ENCODE measurements at places on chromosomes 1 and 21.
A peak's percentile ranks its signal among the peaks of the same experiment; 100 is the strongest.

DNA sequence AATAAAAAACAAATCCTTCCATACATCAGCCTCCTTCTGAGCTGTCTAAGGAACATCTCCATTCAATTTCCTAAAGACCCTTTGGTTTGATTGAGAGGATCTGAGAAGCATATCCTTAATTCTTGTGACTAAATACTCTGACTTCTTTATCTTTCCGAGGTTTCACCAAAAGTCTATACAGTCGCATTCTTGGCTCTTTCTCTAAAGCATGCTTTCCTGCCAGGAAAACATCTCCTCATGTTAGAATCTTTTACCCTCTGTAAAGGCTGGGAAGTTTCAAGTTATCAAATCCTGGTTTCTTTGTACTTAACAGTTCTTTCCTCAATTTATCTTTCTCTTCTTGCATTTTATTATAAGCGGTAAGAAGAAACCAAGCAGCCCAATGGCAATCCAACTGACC, 630.4 kb downstream of the PTPRC start:
- DNase-seq, result no peak

DNA sequence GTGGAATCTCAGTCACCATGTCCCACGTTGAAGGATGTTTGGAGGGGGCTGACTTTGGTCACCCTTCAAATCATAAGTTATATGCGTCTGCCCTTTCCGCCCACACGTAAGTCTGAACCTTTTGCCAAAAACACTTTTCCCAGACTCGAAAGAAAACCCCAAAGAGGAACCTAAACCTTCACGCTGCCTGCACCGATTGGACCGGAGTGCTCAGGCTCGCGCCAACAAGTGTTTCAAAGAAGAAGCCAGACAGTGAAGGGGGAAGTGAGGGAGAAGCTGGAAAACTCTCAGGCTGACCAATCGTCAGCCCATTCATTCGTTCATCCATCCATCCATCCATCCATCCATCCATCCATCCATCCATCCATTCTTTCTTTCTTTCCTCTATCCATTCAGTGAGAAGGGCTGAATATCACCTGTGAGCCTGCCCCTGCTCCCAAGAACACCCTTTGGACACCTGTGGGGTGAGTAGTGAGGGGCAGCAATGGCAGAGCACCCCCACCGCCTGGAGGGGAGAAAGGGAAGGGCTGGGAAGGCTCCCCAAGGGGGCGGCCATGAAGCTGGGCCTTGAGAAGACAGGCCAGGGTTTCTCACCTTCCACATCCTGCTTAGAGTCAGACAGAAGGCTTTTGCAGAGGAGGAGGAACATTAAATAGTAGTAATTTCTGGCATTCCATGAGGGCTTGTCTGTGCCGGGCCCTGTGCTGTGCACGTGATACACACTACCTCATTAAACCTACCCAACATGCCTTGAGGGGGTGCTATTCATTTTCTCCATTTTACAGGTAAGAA, 27.1 kb upstream of the RUNX3 start:
- DNase-seq, result no peak

- no peak for DNase-seq
Measured at GRCh38 chr1:56255516-56256152, 323.7 kb downstream of the PLPP3 start.

DNA sequence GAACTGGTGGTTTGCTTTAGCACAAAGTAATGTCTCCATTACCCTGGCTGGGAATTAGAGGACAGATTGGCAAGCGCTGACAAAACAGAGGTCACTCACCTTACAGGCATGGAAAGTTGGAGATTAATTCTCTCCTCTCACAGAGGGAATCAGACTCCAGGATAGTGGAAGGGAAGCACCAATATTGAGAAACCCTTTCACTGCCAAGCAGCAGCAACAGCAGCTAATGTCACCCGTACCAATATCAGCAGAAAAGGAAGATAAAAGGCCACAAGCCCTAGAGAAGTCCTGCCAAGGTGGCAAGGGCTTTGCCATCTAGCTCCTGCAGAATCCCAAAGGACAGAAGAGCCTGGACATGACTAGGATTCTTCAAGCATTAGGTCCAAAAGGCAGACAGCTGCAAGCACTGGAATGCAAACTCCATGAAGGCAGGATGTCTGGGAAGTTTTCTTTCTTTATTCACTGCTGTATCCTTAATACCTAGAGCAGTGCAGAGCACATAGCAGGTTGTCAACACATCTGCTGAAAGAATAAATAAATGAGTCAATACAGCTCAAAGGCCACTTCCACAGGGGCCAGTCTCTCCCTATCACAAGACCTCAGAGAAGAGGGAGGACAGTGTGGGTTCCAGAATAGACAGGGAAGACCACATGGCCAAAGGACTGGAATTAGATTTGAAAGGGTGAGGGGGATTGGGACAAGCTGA, 57.2 kb downstream of the ERI3 start:
- peak; percentile 64 for DNase-seq

GRCh38 chr1:159999204-159999603, 32.6 kb downstream of the PIGM start:
- no peak for DNase-seq

- DNase-seq, result no peak
Measured at GRCh38 chr1:44030605-44031251, 534 bp downstream of the SLC6A9 start.

- DNase-seq, result no peak
Measured at GRCh38 chr1:245822996-245823395, 668.2 kb downstream of the KIF26B start.

GRCh38 chr1:21514245-21514644, 5.0 kb downstream of the ALPL start:
- DNase-seq, result no peak

DNA sequence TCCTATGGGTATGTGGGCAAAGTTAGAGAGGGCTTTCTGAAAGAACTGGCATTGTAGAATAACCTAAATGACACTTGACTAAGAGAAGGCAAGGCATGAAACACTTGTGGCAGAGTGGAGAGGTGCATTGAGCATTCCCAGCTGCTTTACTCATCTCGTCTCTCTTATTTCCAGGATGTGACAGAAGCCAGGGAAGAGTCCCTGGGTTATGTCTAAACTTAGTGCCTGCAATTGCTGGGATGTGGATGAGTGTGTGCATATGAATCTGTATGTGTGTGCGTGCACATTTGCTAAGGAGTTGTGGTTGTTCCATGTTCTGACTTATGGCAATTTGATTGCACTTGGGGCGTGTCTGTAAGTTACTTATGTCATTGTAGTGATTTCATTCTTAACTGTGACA, 1326.5 kb upstream of the B3GALT2 start:
- no peak for DNase-seq

DNA sequence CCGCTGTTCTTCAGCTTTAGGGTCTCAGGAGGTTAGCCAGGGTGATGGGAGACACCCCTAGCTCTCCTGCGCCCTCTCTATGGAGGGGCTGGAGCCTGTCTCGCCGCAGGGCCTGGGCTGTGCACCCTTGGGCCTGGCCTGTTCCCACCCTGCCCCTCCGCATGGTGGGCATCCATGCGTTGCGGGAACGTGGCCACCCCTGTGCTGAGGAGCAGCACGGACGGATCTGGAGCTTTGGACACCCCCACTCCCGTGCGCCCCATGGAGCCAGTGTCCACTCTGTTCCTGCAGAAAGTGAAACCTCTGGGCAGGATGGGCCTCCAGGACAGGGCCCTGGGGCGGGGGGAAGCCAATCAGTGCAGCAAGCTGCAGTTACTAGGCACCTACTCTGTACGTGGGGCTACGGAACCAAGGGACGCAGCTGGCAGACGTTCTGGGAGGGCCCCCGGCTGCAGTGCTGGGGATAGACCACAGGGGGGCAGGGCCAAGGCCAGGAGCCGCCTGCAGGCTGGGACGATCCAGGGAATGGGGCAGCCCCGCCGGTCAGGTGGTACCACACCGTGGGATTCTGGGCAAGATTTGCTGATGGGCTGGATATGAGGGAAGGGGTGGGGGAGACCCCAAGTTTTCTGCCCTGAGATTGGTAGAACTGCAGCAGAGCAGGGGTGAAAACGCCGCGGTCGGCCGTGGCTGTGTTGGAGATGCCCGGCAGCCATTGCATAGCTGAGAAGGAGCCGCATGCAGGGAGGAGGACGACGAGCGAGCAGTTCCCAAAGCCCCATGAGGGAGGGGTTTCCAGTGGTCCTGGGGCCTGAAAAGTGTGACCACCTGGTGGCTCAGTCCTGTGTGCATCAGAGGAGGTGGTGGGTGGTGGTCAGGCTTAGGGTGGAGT, 43.3 kb downstream of the TP73 start:
- no peak for DNase-seq

DNA sequence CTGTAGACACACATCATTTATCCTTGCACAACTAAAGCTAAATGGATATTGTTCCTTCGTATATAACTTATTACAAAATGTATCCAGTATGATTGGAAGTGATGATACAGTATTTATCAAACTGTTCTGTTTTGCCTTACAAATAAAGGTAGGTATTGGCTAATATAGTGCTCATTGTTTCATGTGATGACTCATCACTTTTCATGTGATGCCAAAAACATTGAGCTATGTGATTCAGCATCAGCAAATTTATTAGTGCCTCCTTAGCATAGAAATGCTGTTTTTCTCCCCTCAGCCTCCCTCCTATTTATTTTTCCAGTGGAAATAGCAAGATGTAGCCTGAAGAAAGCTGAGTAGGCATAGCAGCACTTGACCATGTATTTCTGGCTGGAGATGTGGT, 228.6 kb upstream of the LYPLAL1 start:
- DNase-seq, result no peak

DNA sequence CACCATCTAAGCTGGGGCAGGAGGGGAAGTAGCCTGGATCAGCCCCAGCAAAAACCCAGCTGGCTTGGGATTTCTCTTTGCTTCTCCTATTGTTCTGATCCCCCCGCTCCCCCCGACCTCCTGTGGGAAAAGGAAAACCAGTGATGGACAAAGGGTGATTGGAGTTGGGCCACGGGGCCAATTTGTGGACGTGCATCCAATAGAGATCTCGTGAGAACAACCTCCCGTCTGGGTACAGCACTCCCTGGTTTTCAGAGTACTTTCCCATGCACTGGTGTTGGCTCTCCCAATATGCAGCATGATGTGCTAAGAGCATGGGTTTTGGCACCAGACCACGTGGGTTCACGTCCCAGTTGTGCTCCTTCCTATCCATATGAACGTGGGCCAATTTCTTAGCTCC, 9.0 kb downstream of the BLACAT1 start:
- DNase-seq, result no peak

- no peak for DNase-seq
Measured at GRCh38 chr1:182687361-182687760, 3.0 kb upstream of the RGS8 start.

DNA sequence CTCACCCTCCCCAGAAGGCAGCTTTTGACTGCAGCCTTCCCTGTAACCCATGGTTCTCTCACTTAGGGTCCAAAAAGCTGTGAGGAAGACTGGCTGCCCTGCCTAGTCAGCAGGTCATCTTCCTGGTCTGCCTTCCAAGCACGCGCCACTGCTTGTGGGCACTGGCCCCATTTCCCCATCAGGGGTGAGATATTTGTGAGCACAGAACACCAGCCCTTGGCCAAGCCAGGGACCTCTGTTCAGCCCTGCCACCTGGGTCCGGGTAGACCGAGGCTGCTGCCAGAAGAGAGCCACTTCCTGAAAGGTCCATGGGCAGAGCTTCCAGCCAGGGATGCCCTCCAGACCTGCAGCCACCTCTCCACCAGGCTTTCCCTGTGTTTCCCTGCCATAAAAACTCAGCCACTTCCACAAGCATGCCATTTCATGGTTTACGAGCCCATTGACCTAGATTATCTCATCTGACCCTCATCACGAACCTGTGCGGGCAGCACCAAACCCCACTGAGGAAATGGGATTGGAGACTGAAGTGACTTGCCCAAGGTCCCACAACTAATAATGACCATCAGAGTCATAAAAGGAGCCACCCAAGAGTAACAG, 40.5 kb downstream of the GLIS1 start:
- DNase-seq, result no peak

DNA sequence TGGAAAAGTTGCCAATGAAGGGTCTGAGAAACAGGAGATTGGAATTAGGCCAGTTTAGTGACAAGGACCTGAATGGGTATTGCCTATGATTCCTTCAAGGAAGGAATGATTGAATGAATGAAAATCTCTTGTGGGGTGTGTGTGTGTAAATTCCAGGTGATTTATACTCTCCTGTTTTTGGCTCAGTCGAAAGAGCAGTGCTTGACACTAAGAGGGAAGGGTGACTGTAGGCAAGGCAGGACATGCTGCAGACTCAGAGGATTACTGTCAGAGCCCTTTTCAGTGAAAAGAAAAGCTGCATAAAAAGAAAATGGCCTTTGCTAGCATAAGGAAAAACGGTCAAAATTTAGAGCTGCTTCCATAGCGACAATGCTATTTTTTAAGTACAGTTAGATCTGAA, 30.1 kb downstream of the C1orf21 start:
- DNase-seq, result no peak

DNA sequence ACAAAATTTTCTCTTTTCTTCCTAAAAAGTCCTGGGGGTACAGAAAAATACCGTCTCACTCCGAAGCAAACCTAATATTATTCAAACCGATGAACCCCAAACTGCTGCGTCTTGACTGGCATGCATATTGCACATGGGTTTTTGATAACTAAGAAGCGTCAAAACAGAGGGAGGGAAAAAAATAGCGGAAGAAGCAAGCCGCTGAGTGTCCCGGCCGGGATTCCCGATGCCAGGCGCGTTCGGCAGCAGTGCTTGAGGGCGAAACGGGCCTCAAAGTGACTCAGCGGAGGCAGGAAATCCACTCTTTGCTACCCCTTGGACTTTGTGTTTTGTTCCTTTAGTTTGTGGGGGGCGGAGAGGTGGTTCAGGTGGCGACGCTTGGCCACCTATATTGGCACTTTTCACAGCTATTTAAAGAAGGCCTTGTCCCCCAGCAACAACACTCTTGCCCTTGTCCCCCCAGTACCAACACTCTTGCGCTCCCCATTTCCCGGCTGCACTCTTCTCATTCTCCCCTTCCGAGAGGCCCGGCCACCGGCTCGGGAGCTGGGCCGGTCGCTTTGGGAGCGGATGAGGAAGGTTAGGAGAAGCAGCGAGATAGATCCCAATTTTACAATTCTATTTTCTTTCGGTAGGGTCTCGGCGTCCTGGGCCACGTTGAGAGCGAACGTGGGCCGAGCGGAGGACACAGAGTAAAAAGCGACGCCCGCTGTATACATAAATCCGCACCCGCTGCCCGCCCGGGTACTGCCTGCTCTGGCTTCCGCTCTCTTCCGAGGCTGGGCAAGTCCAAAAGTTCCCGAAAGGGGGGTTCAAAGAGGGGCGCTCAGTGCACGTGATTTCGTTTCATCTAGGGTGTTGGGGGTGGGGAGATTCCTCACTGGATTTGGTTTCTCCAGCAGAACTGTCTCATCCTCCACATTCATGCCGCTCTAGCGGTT, 2.5 kb downstream of the LMX1A start:
- no peak for DNase-seq

GRCh38 chr1:93569489-93569888, 112.1 kb downstream of the BCAR3 start:
- DNase-seq, result no peak
